ENCODE measurements at places on chromosomes 16 and 17.

DNA sequence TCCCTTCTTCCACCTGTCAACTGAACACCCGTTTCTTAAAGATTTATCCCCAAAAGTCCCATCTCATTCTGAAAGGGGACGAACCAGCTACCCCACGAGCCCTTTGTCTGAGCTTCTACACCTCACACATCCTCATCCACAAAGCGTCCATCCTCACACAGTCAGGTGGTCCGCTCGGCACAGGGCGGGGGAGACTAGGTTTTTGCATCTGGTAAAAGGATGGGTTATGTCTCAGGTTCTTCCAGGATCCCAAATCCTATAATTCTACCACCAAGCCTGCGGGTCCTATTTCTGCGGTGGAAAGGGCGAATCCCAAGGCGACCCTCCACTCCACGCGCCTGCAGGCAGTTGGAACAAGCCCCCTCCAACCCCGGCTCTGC, 458 bp downstream of the GFOD2 start:
- DNase-seq = no peak

DNA sequence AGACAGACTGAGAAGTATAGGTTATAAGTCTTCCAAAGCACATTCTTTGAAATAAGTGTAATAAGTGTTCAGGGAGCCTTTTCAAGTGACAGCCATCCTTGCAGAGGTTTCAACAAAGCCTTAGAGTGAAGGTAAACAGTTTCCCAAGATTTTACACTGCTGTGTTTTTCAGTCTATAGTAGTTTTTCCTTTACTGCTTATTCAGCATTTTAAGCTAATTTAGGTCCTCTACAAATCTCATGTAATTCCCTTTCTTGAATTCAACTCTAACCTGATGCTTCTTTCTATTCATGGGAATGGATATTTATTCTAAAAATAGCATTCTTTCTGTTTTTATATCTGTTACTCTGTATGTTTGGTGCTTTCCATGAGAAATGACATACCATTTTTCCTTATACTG, 211.3 kb downstream of the PHKB start:
- DNase-seq = no peak

GRCh38 chr17:7416323-7416722, 3.8 kb upstream of the SPEM1 start:
- DNase-seq = no peak

GRCh38 chr17:2982854-2983253, 80.6 kb downstream of the OR1D5 start:
- DNase-seq = peak; percentile 54

GRCh38 chr16:30010844-30011713, at the start of gene DOC2A:
Gene DOC2A (minus strand): TSS chr16:30011027. CDS start chr16:30010222, 805 bp downstream.
- DNase-seq = no peak

DNA sequence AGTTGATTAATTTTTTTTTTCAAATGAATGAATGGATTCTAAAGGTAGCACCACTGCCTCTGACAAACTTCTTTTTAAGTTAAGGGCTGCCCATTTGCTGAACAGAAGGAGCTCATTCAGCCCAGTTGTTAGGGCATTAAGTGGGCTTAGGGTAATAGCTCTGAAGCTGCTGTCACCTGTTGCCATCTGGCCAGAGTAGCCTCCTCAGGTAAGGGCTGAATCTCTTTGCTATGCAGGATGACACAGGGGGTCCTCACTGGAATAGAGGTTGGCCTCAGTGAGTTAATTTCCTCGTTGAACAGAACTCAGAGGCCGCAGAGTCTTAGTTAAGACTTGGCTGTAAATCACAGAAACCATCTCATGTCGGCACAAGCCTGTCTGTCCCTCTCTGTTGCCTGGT, 232.8 kb downstream of the CCDC182 start:
- no peak for DNase-seq

- DNase-seq = no peak
These were observed 65.5 kb downstream of the IQCK start for GRCh38 chr16:19783363-19784182.

DNA sequence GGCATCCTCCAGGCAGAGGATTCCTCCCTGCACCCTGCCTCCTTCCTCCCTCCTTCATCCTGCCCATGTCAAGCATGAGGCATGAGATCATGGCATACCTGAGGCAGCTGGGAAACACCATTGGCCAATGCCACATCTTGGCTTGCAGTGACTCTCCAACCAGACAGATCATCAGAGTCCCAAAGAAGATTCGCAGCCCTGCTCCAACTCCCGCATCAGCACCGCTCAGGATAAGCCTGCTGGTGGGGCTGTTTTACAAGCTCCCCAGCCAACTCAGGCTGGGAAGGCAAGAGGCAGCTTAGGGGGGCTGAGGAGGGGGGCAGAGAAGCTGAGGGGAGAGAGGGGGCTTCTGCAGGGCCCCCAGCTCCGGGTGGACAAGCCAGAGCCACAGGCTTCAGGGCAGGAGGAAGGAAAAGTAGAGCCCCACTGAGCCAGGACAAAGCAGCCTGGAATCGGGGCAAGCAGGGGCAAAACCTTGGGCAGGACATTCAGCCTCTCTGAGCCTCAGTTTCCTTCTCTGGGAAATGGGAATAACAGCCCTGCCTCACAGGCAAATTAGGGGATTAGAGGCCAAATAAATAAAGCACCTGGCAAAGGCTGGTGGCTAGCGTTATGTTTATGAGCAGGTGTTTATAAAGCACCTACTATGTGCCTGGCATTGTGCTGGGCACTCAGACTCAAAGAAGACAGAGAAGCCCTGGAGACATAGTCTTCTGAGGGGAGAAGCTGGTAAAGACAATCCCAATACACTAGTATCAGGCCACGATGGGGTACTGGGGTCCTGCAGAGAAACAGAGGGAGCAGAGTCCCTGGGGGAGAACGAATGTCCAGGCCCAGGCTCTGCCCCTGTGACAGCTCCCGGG, 88.1 kb downstream of the GOSR1 start:
- DNase-seq = peak; percentile 18

DNA sequence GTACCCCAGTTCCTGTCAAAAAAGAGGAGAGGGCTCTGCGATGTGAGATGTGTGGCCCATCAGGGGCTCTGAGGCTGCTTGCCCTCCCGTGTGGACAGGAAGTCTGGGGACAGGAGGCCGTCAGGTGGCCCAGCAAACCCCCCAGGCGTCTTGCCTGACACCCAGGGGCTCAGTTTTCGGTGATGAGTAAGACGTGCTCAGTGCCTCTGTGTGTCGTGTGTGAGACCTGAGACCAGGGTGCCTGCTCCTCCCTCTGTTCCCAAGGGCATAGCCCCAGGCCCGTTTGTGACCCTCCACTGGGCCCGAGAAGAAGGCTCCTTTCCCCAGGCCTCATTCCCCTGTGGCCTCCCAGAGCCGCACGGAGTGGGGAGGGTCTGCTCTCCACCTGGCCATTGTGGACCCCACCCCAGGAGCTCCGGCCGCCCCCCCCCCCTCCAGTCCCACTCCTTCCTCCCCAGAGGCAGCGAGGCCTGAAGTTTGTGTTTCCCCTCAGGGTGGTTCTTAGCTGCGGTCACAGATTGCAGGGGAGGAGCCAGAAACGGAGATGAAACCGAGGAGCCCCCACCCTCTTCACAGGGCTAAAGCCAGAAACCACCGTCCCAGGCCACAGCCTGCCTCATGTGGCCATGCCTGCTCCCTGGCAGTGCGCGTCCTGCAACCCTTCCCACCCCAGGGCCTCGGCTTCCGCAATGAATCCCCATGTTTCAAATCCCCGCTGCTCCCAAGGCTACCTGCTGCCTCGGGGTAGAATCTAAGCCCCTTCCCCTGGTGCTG, 4.9 kb upstream of the ACTG1 start:
- no peak for DNase-seq

- DNase-seq = no peak
These were observed 1.8 kb upstream of the ADGRG1 start for GRCh38 chr16:57626420-57627170.

- DNase-seq = no peak
These were observed 56.4 kb upstream of the SLC25A19 start for GRCh38 chr17:75345514-75346167.

DNA sequence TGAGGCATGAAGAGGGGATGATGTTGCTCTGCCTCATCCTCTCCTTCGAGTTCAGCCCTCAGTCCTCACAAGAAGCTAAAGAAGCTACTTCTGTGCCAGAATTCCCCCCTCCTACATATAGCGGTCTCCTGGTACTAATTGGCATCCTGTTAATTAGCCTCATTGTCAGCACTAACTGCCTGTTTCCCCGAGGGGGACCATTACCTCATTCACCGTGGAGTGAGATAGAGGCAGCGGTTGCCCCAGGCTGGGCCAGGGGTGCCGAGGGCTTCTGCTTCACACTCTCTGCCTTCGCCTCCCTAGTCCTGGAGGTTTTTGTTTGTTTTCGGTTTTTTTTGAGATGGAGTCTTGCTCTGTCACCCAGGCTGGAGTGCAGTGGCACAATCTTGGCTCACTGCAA, 5.7 kb upstream of the MINK1 start:
- DNase-seq = no peak

GRCh38 chr17:58040386-58040785, 33.3 kb upstream of the SRSF1 start:
- no peak for DNase-seq
